ENCODE measurements at places on chromosomes 2 and 18.

DNA sequence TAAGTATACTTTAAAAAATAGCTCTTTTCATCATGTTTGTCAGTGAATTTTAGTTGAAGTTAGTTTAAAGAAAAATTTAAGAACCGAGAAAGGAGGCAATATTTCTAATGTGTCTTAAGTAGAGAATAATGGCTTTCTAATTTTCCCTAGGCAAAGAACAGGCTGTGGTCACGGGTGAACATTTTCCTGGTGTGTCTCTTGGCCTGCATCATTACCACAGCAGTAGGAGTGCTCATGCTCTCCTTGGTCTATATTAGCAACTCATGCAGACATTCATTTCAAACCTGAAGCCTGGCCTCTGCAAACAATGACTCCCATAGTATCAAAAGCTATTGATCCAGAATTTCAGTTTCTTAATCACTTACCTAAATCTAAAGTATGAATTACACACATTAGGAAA, 57.4 kb downstream of the C18orf54 start:
- DNase-seq, result no peak

DNA sequence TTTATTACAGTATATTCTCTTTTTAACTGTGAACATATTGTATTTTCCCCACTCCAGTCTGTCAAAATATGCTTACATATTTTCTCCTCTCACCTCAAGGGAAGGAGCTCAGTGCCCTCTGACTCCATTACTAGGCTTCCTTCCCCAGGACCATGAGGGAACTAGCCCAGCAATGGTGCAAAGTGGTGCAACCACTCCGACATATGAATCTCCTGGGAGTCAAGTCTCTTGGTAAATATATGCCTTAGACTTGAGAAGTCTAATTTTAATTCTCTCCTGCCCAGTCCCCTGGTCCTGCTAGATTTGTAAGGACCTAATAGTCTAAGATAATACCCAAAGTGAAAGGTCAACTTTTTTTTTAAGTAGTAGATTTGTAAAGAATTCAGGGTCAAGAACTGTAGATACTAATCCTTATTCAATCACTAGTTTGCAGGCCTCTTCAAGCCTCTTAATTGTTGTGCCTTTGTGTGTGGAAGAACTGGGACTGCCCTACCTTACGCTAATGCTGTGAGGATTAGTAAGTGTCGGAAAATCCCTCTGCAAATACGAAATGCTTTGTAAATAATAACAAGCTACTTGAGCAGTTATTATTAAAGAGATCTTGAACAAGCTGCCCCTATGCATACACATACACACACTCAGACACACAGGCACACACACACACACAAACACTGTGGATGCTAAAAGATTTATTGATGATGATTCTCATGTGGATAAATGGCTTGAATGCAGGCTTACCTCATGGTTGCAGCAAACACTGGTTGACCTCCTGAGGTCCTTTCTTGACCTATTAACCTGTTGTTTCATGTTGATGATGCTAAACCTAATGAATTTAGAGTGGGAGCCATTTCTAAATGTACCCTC, 251.2 kb upstream of the PARD3B start:
- no peak for DNase-seq

DNA sequence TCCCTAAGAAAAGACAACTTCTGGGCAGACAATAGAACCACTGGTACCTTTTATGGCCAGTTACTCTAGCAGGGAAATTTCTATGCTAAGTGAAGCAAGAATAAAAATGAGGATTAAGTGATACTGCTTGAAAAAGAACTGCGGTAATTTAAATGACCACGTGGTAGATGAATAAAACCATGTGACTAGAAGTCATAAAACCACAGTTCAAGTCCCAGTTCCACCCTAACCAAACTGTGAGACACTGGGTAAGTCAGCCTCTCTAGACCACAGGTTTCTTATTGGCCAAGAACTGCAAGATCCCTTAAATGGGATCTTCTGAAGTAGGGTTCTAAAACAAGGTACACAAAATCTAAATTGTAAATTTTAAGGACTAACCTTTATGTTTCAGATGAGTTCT, 12.7 kb downstream of the TMEM237 start:
- no peak for DNase-seq

DNA sequence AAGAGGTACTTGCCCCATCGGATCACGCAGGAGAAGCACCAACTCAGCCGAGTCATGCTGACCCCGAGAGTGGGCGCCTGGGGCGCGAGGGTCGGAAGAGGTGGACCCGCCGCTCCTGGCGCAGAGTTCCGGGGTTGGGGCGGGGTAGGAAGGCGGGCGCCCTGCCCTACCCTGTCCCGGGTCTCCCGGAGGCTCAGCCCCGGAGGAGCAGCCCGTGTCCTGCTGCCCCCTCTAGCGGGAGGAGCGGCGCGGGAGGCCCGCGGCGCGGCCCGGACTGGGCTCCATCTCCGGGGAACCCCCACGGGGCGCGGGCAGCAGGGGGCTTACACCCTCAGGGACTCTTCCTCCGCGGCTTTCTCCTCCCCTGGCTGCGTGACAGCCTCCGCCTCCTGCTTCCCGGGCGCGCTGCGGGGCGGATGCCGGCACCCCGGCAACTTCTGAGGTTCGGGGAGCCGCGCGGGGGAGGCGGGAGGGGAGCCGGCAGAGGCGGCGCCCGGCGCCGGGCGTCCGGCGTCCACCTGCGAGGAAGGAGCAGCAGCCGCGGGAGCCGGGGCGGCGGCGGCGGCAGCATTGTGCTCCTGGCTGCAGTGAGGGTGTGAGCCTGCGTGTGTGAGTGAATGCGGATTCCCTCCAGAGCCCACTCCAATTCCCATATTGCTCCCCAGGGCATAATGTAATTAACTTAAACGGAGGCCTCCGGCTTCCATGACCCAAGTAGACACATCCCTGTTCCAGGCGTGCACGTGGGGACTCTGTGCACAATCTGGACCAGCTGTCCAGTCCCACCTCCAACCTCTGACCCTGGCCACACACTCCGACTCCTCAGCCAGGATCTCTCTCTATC, 7.6 kb upstream of the TNS1 start:
- DNase-seq, result no peak

DNA sequence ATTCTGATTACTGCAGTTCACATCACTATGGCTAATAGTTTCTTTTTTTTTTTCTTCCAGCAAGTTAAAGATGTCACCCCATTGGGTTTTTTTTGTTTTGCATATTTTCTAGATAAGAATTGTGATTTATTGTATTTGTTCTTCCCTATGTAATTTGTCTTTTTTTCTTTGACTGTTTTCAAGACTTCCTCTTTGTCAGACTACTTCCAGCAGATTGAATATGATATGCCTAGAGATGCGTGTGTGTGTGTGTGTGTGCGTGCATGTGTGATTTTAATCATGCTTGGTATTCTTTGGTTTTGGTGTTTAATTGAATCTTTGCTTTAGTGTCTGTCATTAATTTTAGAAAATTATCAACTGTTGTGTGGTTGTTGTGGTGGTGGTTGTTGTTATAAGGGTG, 166.7 kb upstream of the SLC39A10 start:
- no peak for DNase-seq

GRCh38 chr2:120874888-120875275, 139.2 kb downstream of the GLI2 start:
- no peak for DNase-seq

DNA sequence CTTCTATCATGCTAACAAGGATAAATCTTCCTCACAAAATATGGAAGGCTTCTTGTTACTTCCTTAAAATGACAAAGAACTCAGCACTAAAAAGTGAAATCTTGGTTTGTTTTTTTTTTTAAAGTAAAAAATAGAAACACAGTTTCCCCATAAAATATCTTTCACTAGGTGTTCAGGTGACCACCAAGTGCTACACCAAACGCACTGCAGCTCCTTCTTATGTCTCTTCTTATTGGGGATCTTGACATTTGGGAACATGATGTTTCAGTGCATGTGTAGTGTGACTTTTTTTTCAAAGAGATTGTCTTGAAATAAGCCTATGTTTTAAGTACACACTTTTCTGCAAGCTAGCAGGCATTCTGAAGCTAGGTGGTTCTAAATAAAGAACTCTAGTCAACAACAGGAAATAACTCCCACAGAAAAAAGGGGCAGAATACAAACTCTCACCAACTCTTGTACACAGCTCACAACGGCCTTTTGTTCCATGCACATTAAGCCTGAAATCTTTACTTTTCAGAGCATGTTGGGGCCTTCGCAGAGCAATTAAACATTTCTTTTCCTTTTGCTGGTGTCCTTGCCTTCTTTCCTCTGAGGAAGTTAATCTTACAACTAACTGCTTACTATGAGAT, 13.2 kb upstream of the SERTAD2 start:
- no peak for DNase-seq

DNA sequence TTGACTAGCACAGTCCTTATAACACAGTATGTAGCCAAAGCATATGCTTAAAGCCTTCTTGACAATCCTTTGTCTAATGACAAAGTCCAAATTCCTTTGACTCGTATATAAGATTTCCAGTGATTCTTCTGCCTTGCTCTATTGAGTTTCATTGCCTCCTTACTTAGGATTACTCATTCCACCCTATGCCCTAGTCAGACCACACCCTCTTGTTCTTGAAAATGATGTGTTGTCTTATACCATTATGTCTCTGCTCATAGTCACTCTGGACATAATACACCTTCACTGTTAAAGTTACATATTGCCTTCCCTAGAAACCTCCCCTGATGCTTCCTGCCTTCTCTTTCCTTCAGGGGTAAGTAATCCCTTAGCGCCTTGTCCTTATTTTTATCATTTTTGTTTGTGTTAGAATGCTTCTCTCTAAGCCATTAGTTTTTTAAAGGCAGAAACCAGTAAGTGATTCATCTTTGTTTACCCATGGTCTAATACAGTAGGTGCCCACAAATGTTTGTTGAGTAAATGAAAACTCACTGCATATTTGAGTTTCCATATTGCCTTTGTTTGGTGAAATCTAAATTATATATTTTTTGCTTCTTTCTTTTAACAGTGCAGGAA, 19.3 kb downstream of the GPD2 start:
- no peak for DNase-seq

- peak; percentile 86 for DNase-seq
Measured at GRCh38 chr2:10448576-10449485, 704 bp upstream of the ODC1 start.

DNA sequence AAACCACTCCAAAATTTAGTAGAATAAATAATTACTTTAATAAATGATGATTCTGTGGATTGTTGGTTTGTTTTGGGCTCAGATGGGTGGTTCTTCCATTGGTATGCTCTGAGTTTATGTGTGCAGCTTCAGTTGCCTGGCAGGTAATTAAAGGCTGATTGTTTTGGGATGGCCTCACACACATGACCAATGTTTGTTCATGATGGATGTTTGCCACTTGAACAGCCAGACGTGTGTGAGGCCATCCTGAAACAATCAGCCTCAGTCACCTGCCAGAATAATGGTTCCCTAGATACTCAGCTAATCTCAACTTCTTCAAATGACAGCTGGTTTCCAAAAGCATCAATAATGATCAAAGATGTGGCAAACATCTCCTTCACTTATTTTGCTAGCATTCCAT, 352.5 kb upstream of the GULP1 start:
- DNase-seq, result no peak

DNA sequence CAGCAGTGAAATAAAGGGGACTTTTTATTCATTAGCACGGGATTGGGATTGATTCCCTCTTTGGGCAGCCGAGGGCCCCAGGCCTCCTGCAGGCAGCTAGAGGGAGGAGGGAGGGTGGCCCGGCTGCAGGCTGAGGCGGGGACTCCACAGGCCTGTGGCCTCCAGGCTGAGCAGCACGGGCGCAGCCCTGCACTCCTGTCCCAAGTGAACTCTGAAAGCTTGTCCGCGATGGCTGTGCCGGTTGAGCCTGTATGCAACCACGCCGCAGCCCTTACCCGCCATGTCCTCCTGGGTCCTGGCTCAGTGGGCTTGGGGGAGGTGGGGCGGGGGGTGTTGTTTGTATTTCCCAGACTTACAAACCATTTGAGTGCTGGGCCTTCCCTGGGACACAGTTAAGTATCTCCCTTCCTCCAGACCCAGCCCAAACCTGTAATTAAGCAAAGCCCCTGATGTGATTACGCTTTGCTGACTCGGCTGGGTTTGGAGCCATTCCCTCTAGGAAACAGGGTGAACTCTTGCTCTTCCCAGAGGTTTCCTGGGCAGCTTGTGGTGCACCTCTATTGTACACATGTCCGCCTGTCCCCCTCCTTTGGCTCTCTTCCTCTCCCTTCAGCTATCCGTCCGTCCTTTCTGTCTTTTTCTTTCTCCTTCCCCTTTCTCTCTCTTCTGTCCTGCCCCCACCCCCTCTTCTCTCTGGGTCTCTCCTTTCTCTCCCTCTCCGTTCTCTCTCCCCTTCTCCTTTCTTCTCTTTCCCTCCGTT, 5.3 kb downstream of the GLI2 start:
- no peak for DNase-seq

DNA sequence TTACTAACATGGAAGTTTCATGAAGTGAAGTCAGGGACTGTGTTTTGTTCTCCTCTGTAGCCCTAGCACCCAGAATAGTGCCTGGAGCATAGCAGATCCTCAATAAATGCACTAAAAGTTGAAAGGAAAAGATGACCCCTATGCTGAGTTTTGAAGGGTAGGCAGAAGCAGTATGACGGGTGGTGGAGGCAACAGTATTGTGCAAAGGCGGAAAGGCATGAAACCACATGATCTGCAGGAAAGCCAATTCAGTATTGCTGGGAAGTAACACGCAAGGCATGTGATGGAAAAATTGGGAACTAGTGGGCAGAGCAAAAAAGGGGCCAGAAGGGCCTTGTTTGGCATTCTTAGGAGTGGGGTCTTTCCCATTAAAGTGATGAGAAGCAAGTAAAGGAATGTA, 23.1 kb downstream of the DTNB start:
- DNase-seq, result no peak

DNA sequence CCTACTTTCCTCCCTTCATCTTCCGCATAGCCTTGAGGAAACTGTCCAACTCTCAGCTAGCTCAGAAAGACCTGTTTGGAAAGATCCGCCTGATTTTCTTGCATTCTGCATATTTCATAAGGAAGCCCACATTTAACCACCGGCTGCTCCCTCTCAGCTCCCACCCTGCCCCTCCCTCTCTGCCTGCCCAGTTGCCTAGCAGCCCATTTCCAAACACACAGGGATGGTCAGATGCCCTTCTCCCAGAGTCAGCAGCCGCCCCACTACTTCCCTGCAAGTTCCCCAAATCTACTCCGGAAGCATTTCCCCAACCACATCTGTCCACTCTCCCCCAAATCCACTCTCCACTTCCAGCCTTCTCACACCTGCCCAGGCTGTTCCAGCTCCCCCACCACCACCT, 96.0 kb downstream of the TNS1 start:
- DNase-seq, result no peak

DNA sequence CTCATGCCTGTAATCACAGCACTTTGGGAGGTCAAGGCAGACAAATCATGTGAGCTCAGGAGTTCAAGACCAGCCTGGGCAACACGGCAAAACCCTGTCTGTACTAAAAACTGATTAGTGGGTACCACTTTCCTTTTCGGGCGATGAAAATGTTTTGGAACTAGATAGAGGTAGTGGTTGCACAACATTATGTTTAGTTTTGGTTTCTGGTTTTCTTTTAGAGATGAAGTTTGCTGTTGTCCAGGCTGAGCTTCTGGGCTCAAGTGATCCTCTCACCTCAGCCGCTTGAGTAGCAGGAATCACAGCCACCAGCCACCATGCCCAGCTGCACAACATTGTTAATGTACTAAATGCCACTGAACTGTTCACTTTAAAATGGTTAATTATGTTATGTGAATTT, 27.6 kb downstream of the AAK1 start:
- DNase-seq, result no peak

- DNase-seq, result no peak
Measured at GRCh38 chr18:69948919-69949537, 1.4 kb upstream of the CD226 start.

- DNase-seq, result no peak
Measured at GRCh38 chr2:184597571-184597991, 748 bp upstream of the ZNF804A start.

Data from stimulated activated CD4-positive, alpha-beta T cell treated with anti-CD3 and anti-CD28 coated beads, TNF-alpha, amount 100 ng/mL, for 1 hour (primary cell).